ENCODE measurements at places on chromosomes 6 and 20.

DNA sequence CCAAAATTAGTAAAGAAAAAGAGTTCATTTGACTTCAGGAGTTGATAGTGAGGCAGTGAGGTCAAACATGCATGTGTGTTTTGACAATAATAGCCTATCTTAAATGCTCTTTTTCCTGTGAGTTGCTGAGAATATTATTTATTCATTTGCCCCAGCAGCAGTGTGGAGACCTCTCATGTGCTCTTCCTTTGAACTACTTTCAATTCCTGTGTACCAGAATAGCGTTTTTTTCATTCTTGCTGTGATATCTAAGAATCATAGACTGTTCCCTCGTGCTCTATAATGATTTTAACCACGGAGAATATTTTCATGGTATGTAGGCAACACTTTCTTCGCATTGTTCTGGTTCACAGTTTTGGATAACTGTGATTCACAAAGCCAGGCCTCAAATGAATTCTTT lies 5.2 kb downstream of the CDYL start:
- no peak for DNase-seq

DNA sequence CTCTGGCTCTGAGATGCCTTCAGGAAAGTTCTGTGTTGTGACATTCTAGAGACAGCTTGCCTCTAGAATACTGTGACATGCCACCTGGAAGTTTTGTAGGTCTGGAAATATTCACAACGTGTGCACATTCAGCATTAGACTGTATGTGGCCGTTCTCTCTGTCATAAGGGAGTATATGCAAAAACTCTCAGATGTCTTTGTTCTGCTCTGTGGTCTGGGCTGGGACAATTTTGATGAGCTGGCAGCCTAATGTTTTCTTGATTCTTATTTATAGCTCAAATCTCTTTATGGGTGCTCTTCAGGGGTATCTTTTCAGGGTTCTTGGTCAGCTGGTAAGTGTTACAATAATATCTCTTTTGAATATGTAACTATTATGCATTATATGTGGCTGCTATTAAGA lies 355.1 kb downstream of the PAX1 start:
- no peak for DNase-seq

- peak; percentile 43 for DNase-seq
These were observed 681 bp downstream of the DIDO1 start for GRCh38 chr20:62925420-62926228.

GRCh38 chr6:157756708-157757429 lies 66.2 kb upstream of the SNX9 start:
- peak; percentile 33 for DNase-seq

DNA sequence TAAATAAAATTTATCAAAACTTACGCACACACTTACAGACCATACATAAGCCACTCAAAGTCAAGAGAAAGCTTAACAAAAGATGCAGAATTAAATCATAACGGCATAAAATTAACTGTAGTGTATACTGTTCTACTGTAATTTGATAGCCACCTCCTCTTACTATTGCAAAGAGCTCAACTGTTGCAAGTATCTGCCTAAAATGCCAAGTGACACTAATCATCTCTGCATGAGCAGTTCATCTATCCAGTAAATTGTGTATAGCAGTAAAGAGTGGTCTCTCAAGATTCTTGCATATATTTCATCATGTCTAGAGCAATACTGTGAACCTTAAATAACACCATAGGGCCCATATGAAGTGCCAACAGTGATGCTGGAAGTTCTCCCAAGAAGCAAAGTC lies 12.3 kb downstream of the OR2H2 start:
- DNase-seq, result no peak

DNA sequence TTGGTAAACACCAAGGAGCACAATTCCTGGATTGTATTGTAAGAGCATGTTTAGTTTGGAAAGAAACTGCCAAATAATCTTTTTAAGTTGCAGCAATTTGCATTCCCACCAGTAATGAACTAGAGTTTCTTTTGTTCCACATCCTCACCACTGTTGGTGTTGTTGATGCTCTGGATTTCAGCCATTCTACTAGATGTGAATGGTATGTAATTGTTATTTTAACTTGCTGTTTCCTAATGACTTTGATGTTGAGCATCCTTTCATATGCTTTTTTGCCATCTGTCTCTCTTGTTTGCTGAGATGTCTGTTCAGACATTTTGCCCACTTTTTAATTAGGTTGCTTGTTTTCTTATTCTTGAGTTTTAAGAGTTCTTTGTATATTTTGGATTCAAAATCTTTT lies 1654.1 kb downstream of the GRIK2 start:
- DNase-seq, result no peak

DNA sequence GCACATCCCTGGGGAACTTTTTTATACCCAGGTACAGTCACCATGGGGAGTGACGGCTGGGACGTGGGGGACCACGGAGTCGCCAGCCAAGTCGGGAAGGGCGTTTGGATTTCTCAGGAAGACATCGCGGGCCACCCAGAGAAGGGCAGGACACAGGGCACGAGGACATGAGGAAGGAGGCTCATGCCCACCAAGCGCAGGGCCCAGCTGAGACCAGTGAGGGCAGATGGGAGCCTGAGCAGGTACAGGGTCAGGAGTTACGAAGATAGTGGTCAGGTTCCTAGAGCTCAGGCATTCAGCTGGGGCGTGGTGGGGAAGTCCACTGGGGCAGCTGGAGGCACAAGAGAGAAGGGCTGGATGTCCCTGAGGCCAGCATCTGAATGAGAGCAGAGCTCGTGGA lies 74.6 kb downstream of the ZNF133 start:
- no peak for DNase-seq

- DNase-seq, result no peak
These were observed 45.4 kb downstream of the TULP4 start for GRCh38 chr6:158357570-158358216.

DNA sequence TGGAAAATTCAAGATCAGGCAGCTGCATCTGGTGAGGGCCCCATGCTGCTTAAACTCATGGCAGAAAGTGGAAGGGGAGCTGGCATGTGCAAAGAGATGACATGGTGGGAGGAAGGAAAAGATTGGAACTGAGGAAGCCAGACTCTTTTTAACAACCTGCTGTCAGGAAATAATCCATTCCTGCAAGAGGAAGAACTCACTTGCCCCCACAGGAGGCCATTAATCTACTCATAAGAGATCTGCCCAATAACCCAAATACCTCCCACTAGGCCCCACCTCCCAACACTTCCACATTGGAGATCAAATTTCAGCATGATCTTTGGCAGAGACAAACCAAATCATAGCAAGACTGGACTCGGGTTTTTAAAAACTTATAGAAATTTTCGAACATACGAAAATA lies 200.5 kb upstream of the KCNQ5 start:
- no peak for DNase-seq

DNA sequence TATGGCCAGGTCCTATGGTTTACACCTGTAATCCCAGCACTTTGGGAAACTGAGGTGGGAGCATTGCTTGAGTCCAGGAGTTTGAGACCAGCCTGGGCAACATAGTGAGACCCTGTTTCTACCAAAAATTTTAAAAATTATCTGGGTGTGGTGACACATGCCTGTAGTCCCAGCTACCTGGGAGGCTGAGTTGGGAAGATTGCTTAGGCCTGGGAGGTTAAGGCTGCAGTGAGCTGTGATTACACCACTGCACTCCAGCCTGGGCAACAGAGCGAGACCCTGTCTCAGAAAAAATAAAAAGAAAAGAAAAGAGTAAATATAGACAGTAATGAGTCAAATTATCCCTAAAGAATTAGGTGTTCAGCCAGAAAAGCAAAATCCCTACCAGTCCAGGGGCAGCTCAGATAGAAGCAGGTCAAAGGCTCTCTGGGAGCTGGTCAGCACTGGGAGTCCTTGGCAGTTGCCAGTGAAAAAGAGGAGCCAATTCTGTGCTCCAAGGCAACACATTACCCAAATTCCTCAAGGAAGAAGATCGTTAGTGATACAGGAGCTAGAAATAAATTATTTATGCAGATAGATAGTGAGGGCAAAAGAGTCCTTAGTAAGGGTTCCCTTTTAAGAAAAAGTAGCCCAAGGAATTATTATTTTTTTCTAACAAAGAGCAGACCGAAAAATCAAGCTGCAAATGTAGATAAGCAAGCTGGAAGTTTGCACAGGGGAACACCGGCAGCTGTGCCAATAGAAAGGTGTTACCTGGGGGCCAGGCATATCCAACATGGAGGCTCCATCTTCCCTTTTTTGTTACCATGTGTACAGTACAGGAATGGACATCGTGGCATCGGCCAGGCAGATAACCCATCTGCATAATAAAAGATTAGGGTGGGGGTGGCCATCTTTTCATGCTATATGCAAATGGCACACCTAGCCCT lies 31.4 kb upstream of the SEC63 start:
- no peak for DNase-seq

DNA sequence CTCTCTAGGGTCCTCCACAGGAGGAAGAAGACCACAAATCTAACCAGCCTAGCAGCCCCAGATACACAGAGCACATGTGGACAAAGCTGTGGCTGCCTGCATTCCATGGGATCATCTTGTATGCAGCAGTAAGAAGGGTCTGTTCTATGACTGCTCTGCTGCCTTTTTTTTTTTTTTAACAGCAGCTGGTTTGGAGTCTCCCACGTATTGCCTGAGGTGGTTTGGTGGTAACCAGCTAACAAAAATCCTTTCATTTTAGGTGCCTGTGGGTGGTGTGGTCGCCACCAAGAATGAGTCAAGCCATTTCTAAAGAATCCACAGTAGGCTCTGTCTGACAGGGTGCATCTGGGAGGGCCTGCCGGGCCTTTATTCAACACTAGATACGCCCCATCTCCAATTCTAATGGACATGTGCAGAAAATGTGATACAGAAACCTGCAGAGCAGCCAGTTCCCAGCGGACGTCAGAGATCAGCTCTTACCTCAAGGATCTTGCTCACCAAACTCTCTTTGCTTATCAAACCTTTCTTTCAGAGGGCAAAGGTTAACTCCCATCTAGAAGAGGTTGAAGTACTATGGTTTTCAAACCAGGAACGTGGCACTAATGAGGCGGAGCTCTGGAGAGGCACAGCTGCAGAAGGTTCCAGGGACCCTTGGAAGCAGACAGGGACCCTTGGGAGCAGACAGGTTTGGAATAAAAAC lies 32.0 kb downstream of the GNAS-AS1 start:
- peak; percentile 67 for DNase-seq

- no peak for DNase-seq
These were observed 98.5 kb downstream of the LY86 start for GRCh38 chr6:6686748-6687601.

GRCh38 chr6:76876922-76877553 lies 586.3 kb downstream of the HTR1B start:
- no peak for DNase-seq

GRCh38 chr20:50276119-50277063 lies 85.8 kb downstream of the CEBPB start:
- no peak for DNase-seq

- no peak for DNase-seq
These were observed 175.5 kb downstream of the RFPL4B start for GRCh38 chr6:112522587-112522986.

DNA sequence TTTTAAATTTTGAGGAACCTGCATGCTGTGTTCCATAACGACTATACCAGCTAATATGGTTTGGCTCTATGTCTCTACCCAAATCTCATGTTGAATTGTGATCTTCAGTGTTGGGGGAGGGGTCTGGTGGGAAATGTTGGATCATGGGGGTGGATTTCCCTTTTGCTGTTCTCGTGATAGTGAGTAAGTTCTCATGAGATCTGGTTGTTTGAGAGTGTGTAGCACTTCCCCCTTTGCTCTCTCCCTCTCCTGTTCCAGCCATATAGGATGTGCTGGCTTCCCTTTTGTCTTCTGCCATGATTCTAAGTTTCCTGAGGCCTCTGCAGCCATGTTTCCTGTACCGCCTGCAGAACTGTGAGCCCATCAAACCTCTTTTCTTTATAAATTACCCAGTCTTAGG lies 61.8 kb upstream of the NEDD9 start:
- DNase-seq, result no peak

DNA sequence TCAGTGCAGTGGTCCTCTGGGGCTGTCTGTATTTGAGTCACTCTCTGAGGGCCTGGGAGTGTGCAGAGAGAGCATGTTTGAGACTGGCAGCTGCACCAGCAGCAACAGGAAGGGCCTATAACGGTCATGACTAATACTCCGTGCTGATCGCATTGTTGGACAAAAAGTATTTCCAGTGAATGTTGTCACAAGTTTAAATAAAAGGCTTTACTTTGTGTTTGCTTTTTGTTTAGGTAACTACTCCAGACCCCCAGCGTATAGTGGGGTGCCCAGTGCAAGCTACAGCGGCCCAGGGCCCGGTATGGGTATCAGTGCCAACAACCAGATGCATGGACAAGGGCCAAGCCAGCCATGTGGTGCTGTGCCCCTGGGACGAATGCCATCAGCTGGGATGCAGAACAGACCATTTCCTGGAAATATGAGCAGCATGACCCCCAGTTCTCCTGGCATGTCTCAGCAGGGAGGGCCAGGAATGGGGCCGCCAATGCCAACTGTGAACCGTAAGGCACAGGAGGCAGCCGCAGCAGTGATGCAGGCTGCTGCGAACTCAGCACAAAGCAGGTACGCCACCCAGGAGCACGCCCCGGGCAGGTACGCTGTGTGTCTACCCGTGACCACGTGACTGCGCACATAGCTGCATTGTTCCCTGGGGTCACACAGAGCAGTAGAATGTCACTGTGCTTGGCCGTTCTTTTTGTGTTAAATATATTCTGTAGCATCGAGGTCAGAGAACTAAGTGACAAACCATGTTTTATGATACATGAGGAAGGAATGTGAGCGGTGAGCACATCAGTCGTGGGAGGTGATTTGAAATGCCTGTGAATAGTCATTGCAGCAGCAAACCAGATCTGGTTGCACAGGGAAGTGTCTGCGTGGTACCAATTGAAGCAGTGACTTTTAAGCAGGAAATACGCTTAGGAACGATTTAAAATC lies 174.7 kb downstream of the TMEM242 start:
- no peak for DNase-seq

GRCh38 chr20:59813126-59813947 lies 120.1 kb downstream of the SYCP2 start:
- no peak for DNase-seq

- DNase-seq, result no peak
These were observed 23.0 kb upstream of the SLC22A7 start for GRCh38 chr6:43274916-43275597.

DNA sequence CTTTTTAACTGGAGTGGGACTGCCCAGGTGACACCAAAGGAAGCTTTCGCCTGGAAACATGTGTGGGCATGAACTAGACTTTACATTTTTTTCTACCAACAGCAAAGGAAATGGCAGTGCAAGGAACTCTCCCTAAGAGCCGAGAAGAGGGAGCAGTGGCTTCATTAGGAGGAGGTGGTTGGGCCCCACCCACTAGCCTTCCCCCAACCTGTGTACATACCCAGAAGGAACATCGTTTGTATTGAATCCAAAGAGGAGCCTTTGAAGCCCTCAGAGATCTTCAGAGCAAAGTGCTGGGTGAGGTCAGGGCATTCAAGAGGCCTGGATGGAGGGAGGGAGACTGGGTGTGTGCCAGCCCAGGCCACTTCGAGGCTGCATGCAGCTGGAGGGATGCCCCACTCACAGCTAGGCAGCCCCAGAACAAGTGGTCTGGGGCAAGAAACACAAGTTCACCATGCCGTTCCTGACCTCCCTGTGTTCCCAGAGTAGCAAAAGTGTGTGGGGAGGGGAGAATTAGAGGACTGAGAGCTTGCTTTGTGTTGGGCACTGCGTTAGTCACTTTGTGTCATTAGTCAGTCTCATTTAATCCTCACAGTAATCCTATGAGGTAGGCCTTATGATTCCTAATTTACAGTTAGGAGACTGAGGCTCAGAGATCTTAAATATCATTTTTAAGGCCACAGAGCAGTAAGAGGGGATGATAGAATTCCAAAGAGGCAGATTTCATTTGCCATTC lies 191.6 kb upstream of the SUPT3H start:
- DNase-seq, result no peak

- no peak for DNase-seq
These were observed 523.6 kb downstream of the KIF16B start for GRCh38 chr20:16049529-16050093.
